ENCODE measurements at places on chromosomes 3 and 15.

GRCh38 chr3:185943760-185944106 is 5.9 kb upstream of the TRA2B start:
- DNase-seq = no peak

DNA sequence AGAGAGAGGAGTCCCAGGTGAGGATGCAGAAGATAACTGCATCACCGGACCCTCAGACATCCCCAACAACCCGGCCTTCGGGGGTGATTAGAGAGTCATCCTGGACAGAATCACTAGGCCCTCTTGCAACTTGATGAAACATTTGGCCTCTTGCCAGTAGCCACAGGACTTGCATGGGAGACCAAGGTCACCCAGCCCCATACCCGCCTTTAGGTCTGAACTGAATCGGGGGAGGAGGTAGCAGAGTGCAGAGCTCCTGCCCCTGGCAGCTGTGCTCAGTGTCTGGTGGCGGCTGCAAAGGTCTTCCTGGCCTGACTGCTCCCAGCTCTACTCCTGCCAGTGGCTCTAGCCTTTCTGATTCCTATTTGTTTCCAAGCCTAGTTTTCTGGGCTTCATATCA is 12.4 kb downstream of the PIF1 start:
- peak; percentile 54 for DNase-seq

GRCh38 chr3:53571264-53571663 is 76.9 kb downstream of the CACNA1D start:
- no peak for DNase-seq

DNA sequence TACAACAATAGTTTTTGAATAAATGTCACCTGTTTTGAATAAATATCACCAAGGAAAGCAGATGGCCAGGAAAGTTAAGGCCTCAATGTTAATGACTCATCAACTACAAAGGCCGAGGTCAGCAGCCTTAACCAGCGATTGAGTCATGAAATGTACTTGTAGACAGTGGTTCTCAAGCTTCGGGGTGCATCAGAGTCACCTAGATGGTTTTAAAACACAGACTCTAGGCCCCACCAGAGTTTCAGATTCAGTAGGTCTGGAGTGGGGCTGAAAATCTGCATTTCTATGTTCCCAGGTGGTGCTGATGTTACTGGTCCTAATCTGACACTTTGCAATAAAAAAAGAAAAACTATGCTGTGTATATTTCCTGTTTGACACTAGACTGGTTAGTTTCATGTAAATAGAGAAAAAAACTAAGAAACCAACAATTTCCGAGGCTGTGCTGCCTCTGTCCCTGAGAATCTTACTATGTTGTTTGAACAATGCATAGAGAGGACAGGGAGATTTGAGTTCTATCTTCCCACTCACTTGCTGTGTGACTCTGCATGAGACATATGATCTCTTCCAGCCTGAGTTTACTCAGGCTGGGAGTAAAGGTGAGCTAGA is 9.8 kb downstream of the RAB27A start:
- peak; percentile 98 for DNase-seq

- no peak for DNase-seq
These were observed 22.3 kb downstream of the FANCD2OS start for GRCh38 chr3:10085738-10086137.

DNA sequence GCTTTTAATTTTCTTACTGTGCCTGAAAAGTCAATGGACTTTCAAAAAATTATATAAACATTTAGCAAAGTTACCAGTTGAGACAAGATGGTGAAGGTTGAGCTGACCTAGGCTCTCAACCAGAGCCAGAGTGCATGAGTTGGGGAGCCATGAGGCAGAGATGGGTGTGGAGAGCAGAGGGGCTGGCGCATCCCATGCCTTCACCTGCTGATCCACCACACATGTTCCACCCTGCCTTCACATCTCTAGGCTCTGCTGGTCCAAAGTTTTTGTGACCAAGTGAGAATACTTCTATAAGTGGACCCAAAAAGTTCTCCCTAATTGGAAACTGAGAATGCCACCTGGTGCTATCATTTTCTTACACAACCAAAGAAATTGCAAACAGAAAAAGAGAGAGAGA is 47.3 kb downstream of the CCR3 start:
- DNase-seq = no peak

All from iris pigment epithelial cell (primary cell).